Hepatocyte (in vitro differentiated cells): ENCODE measurements at places on chromosomes 13 and 19. TPM values are rescaled to one million over a fixed set of nuclear protein-coding genes. Genes with fewer than 3 reads are reported as not detected.

The EFNA2 gene
- total RNA-seq = 11.0 and 14.2 TPM in 2 replicates

The TUBA3C gene
- not detected in 2 replicates for total RNA-seq

The CCL25 gene
- total RNA-seq = 1.2 TPM in 1 of 2 replicates, not detected in the other

The NLRP9 gene
- not detected in 2 replicates for total RNA-seq

The PLPPR3 gene
- 7.6 and 11.1 TPM in 2 replicates for total RNA-seq

The ZNF358 gene
- total RNA-seq = 39.9 and 44.1 TPM in 2 replicates

The SPRED3 gene
- total RNA-seq = 0.68 and 4.0 TPM in 2 replicates

The NLRP7 gene
- total RNA-seq = not detected in 2 replicates

GRCh38 chr13:60463787-60464186 lies 66.8 kb downstream of the TDRD3 start:
- no peak for DNase-seq

DNA sequence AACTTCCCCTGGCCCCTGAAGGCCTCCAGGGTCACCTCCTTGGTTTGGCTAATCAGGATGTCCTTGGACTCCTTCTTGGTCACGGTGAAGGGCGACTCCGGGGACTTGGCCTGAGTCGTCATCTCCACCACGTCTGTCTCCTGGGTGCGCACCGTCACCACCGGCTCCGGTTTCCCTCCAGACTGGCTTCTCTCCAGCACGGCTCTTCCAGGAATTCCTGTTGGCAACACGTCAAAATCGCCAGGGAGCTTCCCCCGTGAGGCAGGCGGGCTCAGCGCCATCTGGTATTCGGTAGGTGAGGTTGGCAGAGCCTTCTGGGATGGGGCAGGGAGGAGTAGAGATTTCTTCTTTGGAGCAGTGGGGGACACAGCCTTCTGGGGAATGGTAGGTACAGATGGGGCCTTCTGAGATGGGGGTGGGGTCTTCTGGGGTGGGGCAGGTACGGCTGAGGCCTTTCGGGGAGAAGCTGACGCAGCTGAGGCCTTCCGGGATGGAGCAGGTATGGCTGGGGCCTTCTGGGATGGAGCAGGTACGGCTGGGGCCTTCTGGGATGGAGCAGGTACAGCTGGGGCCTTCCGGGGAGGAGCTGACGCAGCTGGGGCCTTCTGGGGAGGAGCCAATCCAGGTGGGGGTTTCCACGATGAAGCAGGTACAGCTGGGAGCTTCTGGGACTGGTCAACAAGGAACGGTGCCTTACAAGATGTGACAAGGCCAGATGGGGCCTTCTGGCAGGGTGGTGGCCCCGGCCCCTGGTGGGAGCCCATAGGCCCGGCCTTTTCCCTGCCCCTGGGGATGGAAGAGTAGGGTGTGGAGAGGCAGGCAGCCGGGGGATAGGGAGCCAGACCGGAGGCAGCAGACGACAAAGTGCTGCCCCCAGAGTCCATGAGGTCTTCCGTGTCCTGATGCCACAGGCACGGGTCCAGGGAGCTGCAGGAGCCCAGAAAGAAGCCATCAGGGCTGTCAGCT lies 3.8 kb downstream of the GARIN5B start:
- DNase-seq = no peak

DNA sequence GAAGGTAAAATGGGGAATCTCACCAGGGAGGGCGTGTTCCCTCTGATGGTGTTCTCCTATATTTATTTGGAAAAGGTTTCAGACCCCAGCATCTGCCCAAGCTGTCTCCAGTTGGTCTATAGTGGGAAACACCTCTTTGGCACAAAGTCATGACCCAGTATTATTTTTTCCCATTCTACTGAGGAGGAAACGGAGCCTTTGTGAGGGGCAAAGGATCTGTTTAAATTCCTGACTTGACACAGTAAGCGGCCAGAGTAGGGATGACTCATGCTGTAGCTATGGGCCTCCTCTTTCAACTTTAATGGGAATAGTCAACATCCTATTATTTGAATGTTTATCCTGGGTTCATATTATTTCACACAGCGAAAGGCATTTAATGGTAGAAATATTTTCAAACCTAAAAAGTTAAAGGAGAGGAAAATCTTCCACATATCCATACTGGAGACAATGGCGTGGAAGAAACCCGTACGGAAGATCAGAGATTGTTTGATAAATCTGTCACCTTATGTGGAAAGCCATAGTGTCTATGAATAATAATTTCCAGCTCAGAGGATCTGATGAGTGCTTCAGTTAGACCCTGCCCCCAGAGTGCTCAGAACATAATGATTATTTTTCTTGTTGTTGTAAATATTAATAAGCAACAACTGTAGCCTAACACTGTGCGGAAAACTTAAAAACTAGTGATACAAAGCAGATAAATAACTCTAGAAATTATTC lies 126.0 kb downstream of the FOXO1 start:
- DNase-seq = peak; percentile 43

DNA sequence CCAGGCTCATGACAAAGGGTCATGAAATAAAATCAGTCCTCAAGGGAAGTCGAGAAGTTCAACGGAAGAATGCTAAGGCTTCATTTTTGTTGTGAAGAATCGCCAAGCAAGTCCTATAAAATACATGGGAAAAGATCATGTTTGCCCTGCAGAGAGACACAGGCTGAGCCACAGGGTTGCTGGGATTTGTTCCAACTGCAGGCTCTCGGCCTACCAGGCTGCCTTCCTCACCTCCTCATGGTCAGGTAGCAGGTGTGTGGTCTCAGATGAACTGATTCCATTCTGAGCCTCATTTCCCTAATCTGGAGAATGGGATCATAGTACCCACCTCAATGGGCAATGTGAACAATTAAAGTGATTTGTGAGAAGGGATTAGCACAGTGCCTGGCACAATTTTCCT lies 114.9 kb upstream of the SPATA13 start:
- no peak for DNase-seq

- no peak for DNase-seq
Measured at GRCh38 chr13:54657588-54657987, 1629.0 kb downstream of the OLFM4 start.

DNA sequence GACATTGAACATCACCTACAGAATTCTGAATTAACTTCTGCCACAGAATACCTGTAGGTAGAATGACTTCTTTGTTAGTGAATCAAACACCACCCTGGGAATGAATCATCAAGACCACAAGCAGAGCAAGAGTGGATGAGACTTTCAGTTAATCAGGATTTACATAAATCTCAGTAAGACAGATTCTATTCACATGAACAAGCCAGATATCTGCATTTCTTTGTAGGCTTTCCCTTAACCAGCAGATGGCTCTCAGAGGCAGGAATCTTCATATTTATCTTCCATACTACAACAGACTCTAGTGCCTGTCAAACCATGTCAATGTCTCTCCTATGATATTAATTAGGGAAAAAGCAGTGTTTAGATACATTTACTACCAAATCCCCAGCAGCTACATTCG lies 412.1 kb downstream of the KLF12 start:
- DNase-seq = peak; percentile 38

- DNase-seq = peak; percentile 34
Measured at GRCh38 chr19:30229525-30230174, 142.5 kb upstream of the ZNF536 start.

DNA sequence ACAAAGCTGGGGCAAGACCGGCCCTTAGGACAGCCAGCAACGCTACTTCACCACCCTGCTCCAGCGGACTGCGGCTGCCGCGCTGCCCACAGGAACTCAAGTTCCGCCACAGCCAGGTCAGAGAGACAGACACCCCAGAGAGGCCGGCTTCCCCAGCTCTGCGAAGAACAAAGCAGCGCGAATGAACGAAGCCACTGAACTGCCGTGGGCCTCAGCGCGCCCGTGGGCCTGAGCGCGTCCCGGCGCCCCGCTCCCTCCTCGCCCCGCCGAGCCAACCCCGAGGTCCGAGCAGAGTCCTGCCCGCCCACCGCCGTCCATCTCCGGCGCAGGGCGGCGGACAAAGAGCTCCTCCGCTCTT lies 158.4 kb downstream of the RNF17 start:
- DNase-seq = peak; percentile 50

- no peak for DNase-seq
Measured at GRCh38 chr13:23651887-23652286, 81.7 kb downstream of the TNFRSF19 start.

GRCh38 chr13:76414320-76414719 lies 471.9 kb downstream of the KCTD12 start:
- no peak for DNase-seq

DNA sequence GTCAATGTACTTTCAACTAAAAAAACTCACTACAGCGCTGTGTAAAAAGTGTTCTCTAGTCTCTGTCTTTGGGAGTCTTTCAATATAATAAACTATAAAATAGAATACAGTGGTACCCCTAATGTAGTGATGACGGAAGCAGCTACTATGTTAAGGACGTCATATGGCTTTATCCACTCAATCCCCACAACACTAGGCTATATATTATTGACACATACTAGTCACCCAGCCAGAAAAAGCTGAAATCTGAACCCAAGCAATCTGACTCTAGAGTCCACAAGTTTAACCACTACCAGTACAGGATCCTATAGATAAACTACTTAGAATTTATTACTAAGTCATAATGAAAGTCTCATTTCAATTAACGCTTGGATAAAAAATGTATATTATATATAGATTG lies 48.3 kb downstream of the ELF1 start:
- no peak for DNase-seq
